CD4-positive, alpha-beta T cell treated with Interleukin-15 for 4 hours (primary cell): ENCODE measurements at places on chromosomes 1 and 21.

- no peak for DNase-seq
Observed at GRCh38 chr1:118201524-118201923, 16.5 kb upstream of the SPAG17 start.

DNA sequence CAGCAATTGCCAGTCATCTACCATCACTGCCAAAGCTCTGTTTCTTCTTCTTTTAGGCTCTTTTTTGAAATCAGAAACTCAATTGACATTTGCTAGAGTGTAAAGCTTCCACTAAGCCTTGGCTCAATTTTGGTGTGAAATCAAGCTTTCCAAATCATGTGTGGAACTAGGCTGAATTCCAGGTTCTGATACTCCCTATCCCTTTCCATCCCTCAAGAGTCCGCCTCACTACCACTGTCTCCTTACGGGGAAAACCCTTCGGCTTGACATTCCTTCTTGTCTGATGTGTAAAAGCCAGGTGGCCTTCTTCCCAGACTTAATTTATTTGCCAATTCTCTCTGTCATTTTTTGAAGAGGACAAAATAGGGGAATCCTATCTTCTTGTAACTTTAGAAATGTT lies 47.2 kb upstream of the PRMT6 start:
- no peak for DNase-seq

- DNase-seq, result no peak
Observed at GRCh38 chr1:177424744-177425143, 254.0 kb downstream of the BRINP2 start.

DNA sequence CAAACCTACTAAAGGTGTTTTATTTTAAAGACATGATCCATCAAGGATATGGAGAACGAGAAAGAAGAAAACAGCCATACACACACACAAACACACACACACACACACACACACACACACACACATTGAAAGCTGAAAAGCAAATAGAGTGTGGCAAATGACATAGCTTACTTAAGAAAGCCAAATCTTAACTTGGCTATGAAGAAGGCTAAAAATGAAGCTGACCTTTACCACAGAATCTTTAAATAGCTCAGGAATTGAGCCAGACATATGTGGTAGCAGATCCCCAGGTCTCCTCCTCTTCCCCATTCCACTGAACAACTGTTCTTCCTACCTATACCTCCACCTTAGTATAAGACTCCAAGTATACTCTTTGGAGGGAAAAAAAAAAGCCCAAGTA lies 185.6 kb downstream of the CLEC20A start:
- DNase-seq, result no peak

DNA sequence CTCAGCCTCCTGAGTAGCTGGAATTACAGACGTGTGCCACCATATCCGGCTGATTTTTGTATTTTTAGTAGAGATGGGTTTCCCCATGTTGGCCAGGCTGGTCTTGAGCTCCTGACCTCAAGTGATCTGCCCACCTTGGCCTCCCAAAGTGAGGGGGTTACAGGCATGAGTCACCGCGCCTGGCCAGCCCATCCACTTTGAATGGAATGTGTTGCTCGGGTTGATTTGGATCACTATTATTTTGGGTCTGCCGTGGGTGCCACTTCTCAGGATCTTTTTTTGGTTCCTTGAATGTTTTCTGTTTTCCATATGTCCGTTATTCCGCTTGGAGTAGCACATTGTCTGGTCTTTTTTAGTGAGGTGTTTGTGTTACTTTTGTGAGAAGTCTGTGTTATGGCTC lies 17.0 kb downstream of the PCNT start:
- DNase-seq, result no peak

GRCh38 chr1:58566339-58566738 lies 10.7 kb downstream of the TACSTD2 start:
- no peak for DNase-seq

- no peak for DNase-seq
Observed at GRCh38 chr1:115241309-115241708, 96.7 kb downstream of the NGF start.

GRCh38 chr1:81221564-81221963 lies 579.2 kb upstream of the ADGRL2 start:
- DNase-seq, result no peak

DNA sequence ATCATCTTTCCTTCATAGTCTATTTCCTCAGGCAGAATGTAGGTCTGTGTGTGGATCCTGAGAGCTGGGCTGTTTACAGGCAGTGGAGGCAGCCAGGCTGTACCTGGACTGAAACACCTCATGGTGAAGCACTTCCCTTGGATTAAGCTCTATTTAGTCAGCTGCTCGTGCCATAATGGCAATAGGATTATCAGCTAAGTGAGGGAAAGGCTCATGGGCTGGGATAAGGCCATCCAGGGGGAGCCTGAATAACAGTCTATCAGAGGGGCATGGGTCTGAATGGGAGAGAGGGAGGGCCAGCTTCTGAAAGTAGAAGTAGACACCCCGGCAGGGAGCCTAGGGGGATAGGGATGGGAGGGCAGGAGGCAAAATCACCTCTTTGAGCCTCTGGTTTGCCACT lies 8.3 kb downstream of the RNASEL start:
- no peak for DNase-seq

DNA sequence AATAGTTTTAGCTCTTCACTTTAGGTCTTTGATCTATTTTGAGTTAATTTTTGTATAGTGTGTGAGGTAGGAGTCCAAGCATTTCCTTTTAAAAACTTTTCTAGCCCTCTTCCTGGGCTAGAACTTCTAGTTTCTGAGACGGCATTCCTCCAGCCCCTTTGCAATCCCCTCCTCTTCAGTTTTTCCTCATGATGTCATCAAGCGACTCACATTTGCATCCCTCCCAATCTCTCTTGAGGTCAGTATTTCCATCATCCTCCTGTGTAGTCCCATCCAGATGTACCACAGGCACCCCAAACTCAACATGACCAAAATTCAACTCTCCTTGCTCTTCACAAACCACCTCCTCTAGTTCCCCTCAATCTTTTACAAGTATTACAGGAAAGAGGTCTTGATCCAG lies 10.7 kb downstream of the HMGN2 start:
- DNase-seq, result no peak

- DNase-seq, result no peak
Observed at GRCh38 chr1:30763651-30764248, 6.2 kb upstream of the LAPTM5 start.

- DNase-seq, result no peak
Observed at GRCh38 chr1:60965280-60965854, 117.0 kb upstream of the NFIA start.
